Brain (organoid and tissue), 16 donors: ENCODE measurements at places on chromosomes 16 and 17. TPM values are rescaled to one million over a fixed set of nuclear protein-coding genes. Genes with fewer than 3 reads are reported as not detected.

Gene MYH2
- polyA plus RNA-seq, result not detected

Gene ZNF469
- 0.34 TPM for polyA plus RNA-seq

Gene TOP2A
- 141 TPM for polyA plus RNA-seq

Gene ASPA
- polyA plus RNA-seq, result 7.7 TPM

Gene SGCA
- 1.6 TPM for polyA plus RNA-seq

Gene C17orf67
- polyA plus RNA-seq, result 1.1 TPM
